ENCODE measurements at places on chromosomes 4 and X.

GRCh38 chr4:94960708-94961107, 203.0 kb downstream of the BMPR1B start:
- no peak for DNase-seq

DNA sequence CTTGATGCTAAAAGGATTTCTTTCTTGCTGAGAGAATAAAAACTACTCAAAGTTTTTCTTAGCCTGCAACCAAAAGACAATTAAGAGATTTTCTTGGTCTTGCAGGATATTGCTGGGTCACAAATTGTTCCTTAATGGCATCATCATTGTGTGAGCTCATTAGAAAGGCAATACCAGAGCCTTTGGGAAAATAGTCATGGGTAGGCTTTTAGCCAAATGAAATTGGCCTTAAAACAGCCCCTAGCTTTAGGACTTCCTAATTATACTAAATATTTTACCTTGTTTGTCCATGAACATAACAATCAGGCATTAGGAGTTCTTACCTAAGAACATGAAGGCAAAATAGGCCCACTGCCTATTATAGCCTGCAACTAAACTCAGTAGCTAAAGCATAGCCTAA, 10.4 kb upstream of the FAM13A start:
- no peak for DNase-seq

GRCh38 chrX:111168314-111168713, 72.3 kb downstream of the PAK3 start:
- no peak for DNase-seq

DNA sequence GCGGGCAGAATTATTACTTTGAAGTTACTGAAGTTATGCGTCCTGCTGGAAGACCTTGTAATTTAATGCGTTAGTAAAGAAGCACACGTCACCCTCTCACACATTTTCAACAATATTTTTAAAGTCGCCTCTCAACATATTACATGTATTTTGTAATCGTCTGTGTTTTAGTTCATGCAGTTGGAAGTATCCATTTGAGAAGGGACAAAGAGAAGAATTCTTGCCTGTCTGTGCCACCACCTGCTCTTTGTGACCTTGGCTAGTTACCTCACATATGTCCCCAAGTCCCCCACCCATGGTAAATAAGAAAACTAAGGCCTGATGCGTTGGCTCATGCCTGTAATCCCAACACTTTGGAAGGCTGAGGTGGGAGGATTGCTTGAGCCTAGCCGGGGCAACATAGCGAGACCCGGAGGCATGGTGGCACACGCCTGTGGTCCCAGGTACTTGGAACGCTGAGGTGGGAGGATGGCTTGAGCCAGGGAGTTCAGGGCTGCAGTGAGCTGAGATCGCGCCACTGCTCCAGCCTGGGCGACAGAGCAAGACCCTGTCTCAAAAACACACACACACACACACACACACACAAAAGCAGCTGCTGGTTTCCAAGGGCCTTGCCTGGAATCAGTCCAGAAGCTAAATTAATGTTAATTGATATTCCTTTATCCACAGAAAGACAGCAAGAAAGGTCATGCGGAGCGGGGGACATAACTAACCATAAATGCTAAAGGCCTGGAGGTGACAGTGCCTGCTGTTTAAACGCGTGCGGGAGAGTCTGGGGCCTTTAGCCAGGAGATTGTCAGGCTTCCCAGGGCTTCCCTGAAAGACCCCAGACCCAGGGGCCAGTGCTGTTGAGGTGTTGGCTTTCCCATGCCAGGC, 811 bp downstream of the TMEM187 start:
- no peak for DNase-seq

GRCh38 chr4:7306021-7306965, 114.0 kb downstream of the SORCS2 start:
- DNase-seq: no peak

- DNase-seq: no peak
These were observed 69.2 kb downstream of the SRPX start for GRCh38 chrX:38151441-38151840.

DNA sequence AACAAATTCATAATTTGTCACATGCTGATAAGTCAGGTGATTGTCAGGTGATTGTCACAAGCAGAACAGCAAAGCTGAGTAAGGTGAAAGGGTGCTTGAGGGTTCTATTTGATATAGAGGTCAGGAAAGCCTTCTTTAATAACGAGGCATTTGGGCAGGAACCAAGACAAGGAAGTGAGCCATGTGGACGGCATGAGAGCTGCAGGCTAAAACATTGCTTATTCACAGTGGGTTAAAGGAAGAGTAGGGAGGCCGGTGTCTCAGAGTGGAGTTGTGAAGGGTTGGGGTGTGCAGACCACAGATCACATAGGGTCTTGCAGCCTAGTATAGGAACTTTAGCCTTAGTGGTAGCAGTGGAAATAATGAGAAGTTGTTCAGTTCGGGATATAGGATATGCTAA, 31.3 kb upstream of the CYP2U1 start:
- DNase-seq: no peak

- DNase-seq: no peak
These were observed 273.3 kb upstream of the FAT4 start for GRCh38 chr4:125041372-125041930.

DNA sequence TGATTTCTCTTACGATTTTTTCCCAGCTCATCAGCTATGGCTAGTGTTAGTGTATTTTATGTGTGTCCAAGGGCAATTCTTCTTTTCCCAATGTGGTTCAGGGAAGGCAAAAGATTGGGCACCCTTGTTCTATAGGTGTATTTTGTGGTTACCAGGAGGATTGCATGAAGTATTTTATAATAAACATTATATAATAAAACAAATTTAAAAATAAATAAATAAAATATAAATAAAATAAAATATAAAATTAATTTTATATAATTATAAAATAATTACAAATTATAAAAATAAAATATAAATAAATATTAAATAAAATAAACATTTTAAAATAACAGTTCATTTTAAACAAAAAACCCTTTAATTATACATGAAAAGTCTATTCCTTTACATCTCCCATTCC, 35.6 kb upstream of the UGT2B10 start:
- DNase-seq: no peak

DNA sequence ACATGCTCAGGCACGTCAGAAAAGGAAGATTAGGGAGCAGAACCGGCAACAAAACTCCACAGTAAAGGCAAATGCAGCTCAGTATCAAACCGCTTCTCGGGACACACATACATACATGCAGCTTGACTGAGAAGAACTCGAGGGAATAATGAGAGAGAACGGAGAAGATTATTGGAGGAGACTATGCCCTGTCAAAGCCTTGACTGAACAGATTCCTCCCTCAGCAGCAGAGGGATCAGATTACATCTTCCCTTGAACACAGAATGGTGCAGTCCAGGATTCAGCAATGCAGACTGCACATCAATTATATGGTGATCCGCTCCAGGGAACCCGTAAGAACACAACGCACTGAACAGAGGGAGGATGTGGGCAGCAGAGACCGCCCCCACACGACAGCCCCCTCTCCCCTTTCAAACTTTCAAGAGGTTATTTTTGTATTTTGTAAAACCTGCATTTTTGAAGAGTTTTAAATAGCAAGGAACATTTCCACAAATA, 183.2 kb downstream of the FBXW7 start:
- DNase-seq: peak; percentile 91

DNA sequence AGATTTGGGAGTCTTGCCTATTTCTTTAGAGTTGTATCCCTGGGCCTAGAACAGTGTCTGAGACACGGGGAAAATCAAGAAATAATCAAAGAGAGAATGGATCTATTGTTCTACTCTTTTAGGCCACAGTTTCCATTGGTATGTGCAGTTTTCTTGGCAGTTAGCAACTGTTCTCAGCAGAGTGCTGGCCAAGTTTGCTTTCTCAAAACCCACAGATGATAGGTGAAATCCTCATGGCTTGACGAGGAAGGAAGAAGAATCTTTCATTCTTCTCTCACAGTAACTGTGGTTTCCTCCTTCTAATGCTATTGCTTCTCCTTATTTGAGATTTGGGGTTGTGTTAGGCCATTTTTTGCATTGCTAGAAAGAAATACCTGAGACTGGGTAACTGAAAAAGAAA, 42.2 kb downstream of the AGA start:
- no peak for DNase-seq

DNA sequence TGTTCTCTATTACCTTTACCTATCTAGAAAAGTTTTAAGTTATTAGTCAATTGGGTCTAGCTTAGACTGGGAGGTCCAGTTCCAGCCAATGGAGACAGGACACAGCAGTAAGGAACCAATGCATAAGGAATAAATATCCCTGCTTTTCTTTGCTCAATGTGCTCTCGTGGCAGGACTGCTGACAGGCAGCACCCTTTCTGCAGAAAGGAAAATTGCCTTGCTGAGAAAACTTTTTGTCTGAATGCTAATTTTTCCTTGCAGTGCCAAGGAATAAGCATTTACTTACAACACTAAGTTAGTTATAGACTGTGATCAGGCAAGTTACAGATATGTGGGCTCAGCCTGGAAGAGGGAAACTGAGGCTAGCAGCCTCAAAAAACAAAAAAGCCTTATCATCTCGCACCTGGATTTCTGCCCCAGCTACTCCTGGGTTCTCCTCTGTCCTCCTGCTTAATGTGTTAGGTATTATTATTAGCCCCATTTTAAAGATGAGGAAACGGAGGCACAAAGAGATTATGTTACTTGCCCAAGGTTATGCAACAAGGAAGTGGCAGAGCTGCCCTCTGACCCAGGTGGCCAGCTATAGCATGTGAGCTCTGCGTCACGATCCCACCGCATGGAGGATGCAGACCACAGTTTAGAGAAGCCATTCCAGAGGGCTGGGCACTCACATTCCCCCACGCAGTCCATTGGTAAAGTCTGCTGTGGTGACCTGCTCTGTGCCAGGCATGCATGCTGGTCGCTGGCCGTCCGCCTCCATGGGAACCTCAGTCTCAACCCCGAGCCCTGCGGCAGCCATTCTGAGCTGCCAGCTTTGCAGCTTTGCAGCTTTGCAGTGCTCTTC, 40.5 kb upstream of the C4orf50 start:
- no peak for DNase-seq

- DNase-seq: no peak
These were observed 31.7 kb downstream of the AP1S2 start for GRCh38 chrX:15822922-15823321.

- DNase-seq: no peak
These were observed 18.2 kb downstream of the ELF4 start for GRCh38 chrX:130091980-130092522.

- no peak for DNase-seq
These were observed 5.1 kb downstream of the PHEX start for GRCh38 chrX:22037225-22037624.

DNA sequence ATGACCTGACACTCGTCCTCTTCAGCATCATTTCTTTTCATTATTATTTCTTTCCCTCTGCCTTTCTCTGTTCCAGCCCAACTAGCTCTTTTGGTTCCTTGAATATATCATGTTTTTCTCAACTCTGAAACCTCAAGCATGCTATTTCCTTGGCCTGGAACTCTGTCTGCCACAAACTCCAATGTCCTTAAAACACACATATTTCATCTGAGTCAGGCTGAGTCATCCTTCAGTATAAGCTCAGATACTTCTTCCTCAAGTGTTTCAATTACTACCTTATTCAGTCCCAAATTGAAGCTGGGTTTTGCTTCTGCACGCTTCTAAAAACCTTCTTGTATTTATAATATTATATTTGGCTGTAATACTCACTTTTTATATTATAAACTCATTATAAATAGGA, 424.2 kb downstream of the PDGFC start:
- DNase-seq: no peak

GRCh38 chr4:187268940-187269339, 545.3 kb upstream of the FAT1 start:
- no peak for DNase-seq

DNA sequence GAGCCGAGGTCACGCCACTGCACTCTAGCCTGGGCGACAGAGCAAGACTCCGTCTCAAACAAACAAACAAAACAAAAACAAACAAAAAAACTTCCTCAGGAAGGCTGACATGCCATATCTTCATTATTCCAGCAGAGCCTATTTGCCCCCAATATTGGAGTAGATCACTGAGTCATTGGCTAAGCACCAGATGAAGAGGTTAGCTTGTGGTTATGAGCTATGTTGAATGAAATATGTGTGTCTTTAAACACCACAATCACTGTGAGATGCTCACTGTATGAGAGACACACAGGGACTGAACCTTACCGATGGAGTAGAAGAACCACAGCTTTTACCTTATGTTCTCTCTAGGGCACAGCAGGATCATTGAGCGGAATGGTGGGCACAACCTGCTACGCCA, 122.1 kb upstream of the EOLA2 start:
- no peak for DNase-seq

DNA sequence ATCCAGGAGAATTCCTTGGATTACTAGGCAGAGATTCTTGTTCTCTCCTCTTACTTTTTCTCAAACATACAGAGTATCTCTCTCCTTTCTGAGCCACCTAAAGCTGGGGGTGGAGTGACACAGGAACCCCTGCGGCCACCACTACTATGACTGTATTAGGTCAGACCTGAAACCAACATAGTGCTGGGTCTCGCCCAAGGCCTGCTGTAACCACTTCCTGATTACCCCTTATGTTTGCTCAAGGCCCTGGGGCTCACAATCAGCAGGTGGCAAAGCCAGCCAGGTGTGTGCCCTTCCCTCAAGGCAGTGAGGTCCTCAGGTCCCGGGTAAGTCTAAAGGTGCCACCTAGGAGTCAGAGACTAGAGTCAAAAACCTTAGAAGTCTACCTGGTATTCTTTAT, 166.4 kb downstream of the PARM1 start:
- no peak for DNase-seq

DNA sequence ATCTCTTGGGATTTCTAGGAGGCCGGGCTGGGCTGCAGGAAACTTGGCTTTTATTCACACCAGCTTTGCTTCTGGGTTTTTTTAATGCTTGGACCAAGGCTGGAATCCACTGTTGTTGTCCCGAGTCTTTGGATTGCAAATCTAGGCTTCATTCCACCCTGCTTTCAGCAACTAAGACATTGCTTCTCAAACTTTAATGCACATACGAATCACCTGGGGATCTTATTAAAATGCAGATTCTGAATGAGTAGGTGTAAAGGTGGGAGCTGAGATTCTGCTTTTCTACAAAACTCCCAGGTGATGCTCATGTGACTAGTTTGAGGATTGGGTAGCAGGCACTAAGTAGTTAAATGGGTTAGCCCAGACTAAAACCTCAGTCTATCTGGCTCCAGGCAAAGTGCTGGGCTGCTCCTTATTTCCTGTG, 39.2 kb upstream of the GPC4 start:
- no peak for DNase-seq

DNA sequence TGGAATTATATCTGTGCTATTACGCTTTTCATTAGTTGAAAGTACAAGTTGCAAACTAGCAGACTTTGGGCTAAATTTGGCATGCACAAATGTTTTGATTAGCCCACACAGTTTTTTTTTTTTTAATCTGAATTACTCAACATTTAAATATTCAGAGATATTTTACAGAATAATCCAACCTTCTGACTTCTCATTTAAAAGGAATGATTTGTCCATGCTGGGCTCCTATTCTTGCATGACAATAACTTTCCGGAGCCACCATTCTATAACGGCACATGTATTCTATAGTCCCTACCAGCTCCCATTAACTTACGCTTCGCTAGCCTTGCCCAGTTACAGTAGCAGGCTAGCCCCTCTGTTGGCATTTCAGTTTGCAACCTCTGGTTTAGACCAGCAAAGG, 219.3 kb upstream of the FTHL17 start:
- DNase-seq: no peak
